ENCODE measurements at places on chromosomes 11 and 22.

GRCh38 chr22:37971475-37972434 lies 12.6 kb downstream of the SOX10 start:
- no peak for DNase-seq

DNA sequence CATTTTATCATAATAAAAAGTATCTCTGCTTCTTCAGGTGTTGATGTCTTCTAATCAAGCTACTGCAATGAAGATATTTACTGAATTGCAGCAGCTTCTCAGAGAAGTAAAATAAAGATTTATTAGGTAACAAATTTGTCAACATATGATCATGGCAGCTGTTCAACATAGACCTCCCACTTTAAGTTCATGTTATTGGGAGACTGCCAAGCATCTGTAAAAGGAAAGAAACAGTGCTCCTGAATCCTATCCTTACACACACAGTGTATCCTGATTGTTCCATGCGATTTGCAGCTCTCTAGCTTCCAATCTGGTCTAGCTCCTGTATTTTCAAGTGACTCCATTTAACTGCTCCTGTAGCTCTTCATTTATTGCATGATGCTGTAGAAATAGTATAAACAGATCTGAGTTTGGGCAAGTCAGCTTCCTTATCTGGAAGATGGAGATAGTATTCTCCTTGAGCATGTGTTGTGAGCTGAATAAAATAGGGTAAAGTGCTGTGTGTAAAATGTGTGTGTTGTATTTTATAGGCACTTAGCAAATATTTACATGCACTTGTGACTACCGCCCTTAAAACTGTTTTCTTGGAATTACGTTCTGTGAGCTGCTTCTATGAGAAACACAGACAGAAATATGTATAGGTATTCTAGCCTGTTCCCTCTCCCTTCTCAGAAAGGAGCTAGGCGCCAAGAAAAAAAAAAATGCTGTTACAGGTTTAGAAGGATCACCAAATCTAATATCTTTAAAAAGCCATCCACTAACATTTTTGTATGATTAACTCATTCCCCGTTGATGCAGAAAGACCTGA lies 290.6 kb downstream of the JRKL start:
- no peak for DNase-seq

- no peak for DNase-seq
These were observed 1289.4 kb downstream of the LRRC4C start for GRCh38 chr11:40170078-40170477.

DNA sequence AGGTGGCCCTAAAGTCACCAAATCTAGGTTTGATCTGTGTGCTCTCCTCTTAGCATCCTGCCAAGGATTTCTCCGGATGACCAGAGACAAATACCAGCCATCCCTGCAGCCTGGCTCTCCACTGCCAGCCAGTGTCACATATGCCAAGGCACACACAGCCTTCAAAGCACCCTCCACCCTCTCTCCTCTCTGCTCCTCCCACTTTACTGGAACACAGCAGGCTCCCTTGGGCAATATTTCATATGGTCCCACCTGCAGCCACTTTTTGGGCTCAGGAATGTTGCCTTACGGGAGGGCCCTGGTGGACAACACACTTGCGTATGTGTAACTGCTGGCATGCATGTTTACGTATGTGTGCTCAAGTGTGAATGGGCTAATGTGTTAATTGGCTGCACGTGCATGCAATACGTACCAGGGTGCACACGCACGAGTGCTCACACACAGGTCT lies 183.9 kb downstream of the CEP164 start:
- no peak for DNase-seq

DNA sequence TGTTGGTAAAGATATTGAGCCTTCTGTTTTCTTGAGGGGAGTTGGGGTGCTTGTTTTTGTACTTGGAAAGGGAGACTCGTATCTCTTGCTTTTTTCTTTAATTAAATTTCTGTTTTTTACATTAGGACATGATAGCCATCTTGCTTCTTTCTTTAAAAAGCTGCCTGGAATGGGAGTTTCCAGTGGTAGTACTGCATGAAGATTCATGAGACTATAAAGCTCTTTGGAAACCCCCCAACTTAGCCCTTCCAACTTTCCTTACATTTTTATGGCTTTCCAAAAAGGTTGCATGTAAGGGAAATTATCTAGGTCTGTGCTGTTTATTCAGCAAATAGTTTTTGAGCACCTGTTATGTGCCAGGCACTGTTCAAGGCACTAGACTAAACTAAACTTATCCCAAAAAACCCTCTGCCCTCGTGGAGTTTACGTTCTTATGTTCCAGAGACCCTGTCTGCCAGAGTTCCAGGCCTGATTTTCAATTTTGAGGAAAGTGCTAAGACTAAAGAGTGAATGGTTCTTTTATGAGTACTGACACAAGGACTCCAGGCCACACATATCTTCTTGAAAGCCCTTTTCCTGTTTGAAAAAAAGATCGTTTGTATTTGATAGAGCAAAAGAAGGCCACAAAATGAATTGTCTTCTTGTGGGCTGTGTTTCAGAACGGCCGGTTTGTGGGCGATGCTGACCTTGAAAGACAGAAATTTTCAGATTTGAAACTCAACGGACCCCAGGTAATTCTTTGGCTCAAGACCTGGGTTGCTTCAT lies 31.9 kb downstream of the CTNND1 start:
- no peak for DNase-seq

DNA sequence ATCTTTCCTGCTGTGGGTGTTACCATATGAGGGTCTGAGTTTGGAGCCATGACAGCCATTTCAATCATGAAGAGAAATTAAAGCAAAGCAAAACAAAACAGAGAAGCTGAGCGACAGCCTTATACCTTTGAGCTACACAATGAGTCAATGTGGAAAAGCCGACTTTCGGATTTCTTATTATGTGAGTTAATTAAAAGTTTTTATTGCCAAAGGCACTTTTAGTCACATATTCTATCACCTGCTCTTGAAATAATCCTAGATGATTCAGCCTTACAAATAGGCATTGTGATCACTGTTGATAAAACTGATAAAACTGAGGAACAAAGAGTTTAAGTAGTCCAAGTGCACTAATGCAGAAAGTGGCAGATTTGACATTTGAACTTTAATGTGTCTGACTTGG lies 381.9 kb upstream of the TENM4 start:
- no peak for DNase-seq

GRCh38 chr11:71286701-71287643 lies 34.6 kb upstream of the SHANK2 start:
- no peak for DNase-seq

- DNase-seq, result no peak
These were observed 2.9 kb downstream of the AP5B1 start for GRCh38 chr11:65777821-65778361.
